ENCODE measurements at places on chromosomes 12 and 14.

GRCh38 chr12:39613525-39613924 is 6.1 kb downstream of the ABCD2 start:
- no peak for DNase-seq

GRCh38 chr14:103544388-103545218 is 15.6 kb downstream of the TRMT61A start:
- peak; percentile 76 for DNase-seq

- no peak for DNase-seq
Observed at GRCh38 chr12:91009319-91009950, 4.7 kb upstream of the EPYC start.

GRCh38 chr12:110531741-110532333 is 29.7 kb downstream of the RAD9B start:
- no peak for DNase-seq

DNA sequence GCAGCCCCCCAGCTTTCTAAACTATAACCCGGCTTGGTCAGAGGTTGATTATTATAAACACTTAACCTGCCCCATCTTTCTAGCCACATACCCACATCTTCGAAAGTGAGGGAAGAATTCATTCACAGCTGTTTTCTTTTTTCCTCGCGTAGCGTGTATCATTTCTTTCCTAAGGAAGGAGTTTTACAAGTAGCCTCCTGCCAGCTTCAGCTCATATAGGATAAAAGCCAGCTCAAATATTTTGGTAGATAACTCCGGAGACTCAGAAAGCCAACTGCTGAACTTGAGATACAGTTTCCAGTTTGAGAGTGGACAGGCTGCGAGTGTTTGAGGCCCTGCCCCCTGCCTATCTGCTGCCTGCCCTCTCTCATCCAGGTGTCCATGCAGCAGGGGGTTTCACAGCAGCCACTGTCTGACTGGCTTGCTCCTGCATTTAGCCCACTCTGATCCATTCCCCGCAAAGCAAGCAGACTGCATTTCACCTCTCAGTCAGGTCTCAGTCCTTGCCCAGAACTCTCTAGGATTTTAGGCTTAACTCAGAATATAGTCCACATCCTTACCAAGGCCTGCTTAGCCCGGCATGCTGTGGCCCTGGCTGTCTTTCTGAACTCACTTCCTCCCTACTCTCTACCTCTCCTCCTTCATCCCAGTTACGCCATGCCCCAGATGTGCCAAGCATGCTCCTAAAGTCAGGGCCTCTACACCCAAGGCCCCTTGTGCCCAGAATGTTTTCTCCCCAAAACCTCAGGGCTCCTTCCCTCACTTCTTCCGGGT is 46.9 kb downstream of the EVL start:
- DNase-seq = no peak

GRCh38 chr14:91599994-91600393 is 89.9 kb upstream of the PPP4R3A start:
- DNase-seq = no peak

GRCh38 chr12:52496590-52497071 is 3.6 kb upstream of the KRT6A start:
- DNase-seq = no peak

DNA sequence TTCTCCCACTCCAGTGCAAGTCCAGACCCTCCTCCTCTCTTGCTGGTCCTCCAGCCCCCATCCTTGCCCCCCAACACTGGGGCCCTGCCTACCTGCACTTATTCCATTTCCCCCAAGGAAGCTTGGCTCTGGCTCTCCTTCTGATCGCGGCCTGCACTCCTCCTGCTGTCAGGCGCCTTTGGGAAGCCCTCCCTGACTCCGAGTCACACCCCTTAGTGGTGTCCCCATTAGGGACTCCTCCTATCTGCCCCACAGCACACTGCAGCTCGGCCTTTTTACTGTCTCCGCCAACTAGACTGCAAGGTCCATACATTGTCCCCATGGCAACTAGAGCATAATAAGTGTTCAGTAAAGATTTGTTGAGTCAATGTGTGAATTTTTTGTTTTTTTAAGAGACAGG is 32.9 kb downstream of the FIGNL2 start:
- DNase-seq = no peak

DNA sequence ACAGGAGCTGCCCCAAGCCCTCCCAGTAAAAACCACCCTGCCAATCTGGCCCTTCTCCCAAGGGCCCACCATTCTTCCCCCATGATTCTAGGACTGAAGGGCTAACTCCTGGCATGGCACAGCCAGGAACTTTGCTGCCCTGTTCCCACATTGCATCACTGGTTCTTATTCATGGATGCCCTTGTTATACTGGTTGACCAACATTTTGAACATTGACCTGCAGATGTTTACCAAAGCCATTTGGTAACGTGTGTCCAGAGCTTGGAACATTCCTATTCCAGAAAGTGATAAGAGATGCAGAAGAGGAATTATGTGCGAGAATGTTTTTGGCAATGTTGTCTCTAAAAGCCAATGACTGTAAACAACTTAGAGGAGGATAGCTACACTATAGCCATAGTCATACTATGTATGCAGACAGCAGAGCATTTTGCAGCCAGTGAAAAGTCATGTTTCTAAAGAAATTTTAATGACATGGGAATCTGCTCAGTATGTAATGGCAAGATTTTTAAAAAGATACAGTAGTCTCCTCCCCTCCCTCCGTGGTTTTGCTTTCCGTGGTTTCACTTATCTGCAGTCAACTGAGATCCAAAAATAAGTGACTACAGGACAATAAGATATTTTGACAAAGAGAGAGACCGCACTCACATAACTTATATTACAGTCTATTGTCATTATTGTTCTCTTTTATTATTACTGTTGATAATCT is 108.8 kb downstream of the DAAM1 start:
- no peak for DNase-seq
